ENCODE measurements at places on chromosomes 13 and 19.

- DNase-seq, result no peak
These were observed 648.3 kb upstream of the SLITRK6 start for GRCh38 chr13:86447479-86447878.

- no peak for DNase-seq
These were observed 7.1 kb downstream of the TEKTIP1 start for GRCh38 chr19:3546119-3546518.

- no peak for DNase-seq
These were observed 16.8 kb downstream of the CCL25 start for GRCh38 chr19:8069096-8069973.

DNA sequence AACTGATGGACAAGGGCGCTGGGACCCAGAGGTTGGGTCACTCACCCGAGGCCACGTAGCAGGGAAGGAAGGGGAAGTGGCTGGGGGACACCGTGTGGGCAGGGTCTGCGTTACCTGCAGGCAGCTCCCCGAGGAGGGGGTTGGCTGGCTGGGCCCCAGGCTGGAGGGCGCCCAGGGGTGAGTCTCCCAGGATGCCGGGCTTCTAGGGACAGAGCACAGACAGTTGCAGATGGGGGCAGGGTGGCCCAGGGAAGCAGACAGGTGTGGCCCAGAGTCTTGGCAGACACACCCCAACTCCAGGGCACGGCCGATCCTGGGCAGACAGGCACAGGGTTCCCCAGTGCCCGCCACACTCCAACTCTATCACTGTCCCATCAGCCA lies 5.6 kb upstream of the FDX2 start:
- no peak for DNase-seq

- no peak for DNase-seq
These were observed 52.5 kb downstream of the PDS5B start for GRCh38 chr13:32638739-32639138.

- peak; percentile 28 for DNase-seq
These were observed 52.7 kb downstream of the TSC22D1 start for GRCh38 chr13:44523146-44524015.

DNA sequence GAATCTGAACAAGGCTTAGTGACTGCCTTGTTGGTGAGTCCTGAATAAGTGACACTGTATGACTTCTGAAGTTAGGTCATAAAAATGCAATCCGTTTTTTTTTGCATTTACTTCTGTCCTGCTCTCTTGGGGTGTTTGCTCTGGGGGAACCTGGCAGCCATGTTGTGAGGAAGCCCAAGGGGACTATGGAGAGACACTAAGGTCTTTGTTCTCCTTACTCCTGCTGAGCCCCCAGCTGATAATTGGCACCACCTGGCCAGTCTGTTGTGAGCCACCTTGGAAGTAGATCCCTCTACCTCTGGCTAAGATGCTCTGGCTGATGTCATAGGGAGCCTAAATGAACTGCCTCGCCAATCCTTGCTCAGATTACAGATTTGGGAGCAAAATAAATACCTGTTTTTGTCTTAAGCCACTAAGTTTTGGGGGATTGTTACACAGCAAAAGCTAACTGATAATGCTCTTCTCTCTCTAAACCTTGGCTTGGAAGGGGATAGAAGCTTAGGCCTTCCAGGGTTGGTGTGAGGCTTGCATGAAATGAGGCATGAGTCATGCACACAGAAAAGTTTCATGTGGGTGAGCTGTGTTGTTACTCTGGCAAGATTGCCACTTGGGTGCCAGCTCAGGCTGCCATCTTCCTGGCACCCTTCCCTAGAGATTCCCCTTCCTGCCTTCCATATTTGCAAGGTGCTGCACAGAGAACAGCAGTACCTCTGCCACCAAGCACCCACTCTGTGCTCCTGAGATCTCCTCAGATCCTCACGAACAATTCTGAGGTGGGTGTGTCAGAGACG lies 10.1 kb downstream of the TUBB4A start:
- DNase-seq, result peak; percentile 2

DNA sequence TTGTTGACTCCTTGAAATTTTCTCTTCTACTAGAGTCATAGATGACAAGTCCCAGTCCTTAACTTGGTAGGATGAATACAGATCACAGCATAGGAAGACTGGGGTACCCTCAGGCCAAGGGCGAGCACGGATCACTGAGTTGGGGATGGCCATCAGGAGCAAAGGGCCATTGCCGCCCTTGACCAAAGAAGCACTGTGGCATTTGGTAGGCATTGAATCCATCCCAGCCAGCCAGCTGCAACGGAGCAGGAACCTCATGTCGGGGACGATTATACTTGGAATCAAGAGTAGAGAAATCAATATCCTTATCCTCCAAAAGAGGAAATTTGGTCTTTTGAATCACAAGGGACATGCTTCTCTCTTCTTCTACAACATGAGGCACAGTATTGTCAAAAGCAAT lies 50.1 kb upstream of the ZNF573 start:
- no peak for DNase-seq
